ENCODE measurements at places on chromosomes 3 and 15.

DNA sequence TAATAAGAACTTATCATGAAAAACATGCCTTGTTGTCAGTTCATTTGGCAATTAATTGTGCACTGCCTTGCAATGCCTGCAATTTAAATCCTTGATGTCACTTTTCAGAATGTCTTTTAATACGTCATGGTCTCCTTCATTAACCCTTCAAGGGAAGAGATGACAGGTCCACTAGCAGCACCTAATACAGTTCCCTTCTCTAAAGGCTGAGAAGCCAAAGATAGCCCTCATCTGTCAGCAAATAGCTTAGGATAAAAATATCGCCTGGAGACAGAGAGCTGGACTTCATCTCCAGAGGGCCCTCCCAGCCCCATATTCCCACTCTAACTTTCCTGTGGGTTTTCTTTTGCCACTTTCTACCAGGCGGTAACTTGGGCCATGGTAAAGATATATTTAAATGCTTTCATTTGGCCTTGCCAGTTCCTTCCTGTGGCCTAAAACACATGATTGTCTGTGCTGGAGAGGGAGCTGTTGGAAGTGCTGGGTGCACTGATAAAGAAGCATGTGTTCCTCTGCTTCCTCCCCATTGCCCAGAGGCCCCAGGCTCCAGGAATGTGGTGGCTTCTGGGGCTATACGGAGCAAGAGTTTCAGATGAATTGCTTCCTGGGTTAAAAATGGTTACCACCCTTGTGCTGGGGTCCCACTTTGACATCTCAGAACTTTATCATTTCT, 76.3 kb upstream of the UMPS start:
- no peak for DNase-seq

DNA sequence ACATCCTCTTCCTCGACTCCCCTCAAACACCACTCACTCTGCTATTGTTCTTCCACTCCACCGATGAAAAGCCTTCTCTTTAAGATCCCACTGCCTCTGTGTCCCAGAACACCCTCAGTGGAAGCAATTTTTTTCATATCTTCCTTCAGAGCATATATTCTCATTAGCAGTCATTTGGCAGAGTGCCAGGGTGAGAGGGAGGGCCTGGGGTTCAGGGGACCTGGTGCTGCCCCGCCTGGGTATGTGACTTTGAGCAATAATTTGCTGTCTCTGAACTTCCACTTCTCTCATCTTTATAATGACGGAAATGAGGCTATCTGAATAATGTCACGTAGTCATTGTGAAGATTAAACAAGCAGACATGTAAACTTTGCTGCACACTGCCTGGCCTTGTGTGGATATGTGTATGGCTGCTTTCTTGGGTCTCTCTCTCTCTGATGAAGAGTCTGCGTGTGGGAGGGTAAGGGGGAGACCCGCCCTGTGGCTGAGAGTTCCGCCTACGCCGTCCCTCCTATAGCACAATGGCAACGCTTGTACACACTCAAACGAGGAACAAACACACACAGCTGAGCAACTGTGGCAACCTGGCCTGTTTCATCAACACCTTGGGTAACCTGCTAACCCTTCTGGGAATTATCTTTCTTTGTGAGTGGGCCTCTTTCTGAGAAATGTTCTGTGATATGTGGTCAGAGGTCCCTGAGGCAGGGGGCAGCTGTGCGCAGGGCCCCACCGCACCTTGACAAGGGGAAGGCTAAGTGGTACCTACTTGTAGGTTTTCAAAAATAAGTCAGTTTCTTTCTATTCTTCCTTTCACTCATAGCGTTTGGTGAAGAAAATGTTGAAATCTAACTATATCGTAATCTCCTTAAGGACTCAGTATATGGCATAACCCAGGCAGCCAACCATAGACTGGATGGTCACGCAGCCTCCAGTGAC, 369.8 kb downstream of the SV2B start:
- DNase-seq, result peak; percentile 49

- no peak for DNase-seq
These were observed 27.8 kb upstream of the TSEN2 start for GRCh38 chr3:12456441-12456840.

DNA sequence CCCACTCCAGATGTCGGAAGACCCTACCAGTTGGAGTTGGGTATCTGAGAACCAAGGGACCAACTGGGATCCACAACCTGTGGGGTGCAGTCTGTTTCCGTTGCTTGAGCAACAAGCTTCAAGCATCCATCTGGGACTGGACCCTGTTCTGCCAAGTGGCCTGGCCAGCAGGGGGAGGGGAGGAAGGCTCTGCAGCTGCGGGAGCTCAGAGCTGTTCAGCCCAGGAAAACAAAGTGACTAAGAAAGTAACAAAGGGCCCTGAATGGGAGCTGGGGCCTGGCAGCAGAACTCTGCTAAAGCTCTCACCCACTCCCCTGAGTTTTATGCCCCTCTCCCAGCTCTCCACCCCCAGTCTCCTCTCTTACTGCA, 2.7 kb downstream of the TYRO3 start:
- no peak for DNase-seq

DNA sequence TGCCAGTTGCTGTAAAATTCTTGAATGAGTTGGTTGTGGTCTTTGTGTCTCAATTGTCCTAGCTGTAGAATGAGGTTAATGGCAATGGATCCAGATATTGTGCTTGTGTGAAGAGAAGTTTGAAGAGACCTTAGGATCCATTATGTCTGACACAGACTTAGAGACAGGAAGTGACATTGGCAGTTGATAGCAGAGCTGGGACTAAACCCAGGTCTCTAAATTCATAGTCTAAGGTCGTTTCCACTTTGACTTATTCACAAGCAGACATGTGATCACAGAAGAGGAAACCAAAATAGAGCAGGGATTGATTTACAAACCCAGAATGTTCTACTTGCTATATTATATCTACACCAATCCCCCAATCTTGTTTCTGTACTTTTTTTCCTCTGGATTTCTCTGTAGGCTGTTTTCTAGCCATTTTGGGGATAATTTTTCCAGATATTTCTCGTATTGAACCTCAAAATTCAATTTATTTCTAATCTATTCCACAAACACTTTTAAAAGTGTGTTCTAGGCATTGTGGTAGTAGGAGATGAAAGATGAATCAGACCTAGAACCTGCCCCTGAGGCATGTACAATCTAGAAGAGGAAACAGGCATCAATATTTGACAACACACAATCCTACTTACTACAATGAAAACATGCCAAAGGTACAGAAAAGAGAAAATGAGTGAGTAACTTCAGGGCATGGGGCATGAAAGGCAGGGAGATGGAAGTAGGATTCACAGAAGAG, 123.3 kb downstream of the NFKBIZ start:
- DNase-seq, result no peak

- DNase-seq, result no peak
These were observed 113.4 kb downstream of the SRGAP3 start for GRCh38 chr3:9135930-9136525.

Measured in activated T-cell treated with anti-CD3 and anti-CD28 coated beads, Interleukin-2, amount 50 U/mL, for 1 hour (primary cell).